Activated CD4-positive, alpha-beta memory T cell treated with anti-CD3 and anti-CD28 coated beads, Interleukin-2, amount 10 ng/mL, durations not matched to agents 7 days and 5 days (primary cell): ENCODE measurements at places on chromosomes 2 and 18. TPM values are rescaled to one million over a fixed set of nuclear protein-coding genes. Genes with fewer than 3 reads are reported as not detected.

The DSC2 gene
- total RNA-seq: not detected

The GCFC2 gene
- total RNA-seq: 21.6 TPM

The REG3A gene
- total RNA-seq: not detected

The ADRA2B gene
- total RNA-seq: not detected

The RNF125 gene
- 43.8 TPM for total RNA-seq

The SMAD4 gene
- 80.3 TPM for total RNA-seq

The COL3A1 gene
- total RNA-seq: not detected

The CACNB4 gene
- total RNA-seq: 0.28 TPM

The HSPD1 gene
- 229 TPM for total RNA-seq

The OBSL1 gene
- not detected for total RNA-seq

The PAPOLG gene
- 23.6 TPM for total RNA-seq

The BOK gene
- total RNA-seq: 0.08 TPM

The DNAJC5G gene
- total RNA-seq: not detected
